ENCODE measurements at places on chromosomes 13 and 19.

DNA sequence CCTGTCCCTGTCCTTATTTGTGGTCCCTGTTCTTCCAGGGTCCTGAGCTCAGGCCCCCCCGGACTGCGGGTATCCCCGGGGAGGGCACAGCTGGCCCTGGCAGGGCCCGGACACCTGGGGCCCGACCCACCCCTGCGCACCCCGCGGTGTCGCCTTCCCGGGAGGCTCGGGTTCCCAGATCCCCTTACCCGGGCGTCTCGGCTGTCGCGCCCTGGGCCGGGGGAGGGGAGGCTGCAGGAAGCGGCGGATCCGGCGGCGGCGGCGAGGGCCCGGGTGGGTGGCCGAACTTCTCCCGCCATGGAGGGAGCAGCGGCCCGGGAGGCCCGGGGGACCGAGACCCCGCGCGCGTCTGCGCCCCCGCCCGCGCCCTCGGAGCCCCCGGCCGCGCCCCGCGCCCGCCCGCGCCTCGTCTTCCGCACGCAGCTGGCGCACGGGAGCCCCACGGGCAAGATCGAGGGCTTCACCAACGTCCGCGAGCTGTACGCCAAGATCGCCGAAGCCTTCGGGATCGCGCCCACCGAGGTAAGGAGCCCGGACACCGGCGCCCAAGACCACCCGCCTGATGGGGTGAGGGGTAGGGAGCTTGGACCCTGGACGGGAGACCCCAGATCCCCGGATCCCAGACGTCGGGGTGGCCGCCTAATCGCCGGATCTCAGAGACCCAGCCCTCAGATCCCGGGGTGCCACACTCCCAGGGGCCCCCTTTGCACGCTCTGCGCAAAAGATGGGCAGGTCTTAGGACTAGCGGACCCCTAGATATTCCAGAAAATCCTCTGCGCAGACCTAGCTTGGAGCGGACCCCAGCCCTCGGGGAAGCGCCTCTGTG lies at the start of gene GIPC3:
GIPC3 (plus strand) TSS at position 178 of the 826 bp plus-strand sequence; CDS start at position 298, 120 bp downstream.
- no peak for DNase-seq

GRCh38 chr13:87003265-87003664 lies 667.9 kb upstream of the SLITRK5 start:
- DNase-seq, result no peak

DNA sequence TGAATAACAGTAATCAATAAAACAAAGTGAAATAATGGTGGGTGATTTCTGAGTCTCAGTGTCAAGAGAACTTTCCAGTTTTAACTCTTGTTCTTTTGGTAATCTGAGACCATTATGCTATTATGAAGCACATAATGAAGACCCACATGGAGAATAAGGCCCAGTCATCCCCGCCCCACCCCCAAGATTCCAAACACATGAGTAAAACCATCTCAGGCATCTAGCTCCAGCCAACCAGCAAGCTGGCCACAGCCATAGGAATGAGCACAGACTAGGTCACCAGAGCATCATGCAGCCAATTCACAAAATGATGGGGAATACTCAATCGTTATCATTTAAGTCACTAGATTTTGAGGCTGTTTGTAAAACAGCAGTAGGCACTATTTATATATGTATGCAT lies 1769.0 kb upstream of the PCDH20 start:
- DNase-seq, result no peak

GRCh38 chr19:33497131-33497777 lies 24.3 kb downstream of the PEPD start:
- no peak for DNase-seq

DNA sequence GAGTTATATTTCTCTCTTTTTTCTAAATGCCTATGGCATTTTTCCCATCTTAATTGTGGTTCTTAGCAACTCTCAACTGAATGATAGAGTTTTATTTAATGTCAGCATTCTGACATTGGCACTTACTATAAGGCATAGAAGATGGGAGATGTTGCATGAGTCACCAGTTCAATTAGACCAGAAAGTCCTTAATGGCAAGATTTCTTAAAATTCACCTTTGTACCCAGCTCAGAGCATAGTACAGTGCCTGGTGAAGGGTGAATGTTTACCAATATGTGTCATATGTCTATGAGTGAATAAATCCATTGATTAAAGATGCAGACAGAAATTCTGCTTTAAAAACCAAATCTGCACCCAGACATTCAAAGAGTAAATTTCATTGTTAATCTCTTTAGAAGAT lies 526.9 kb downstream of the EFNB2 start:
- DNase-seq, result no peak
